ENCODE measurements at places on chromosomes 7 and 10.

- no peaks in the 10 kb centered on the region for H3K36me3 ChIP-seq
- H3K27me3 ChIP-seq, result peaks cover 27% of the 10 kb centered on the region
- no peak overlapping the region for H3K27ac ChIP-seq
- H3K4me3 ChIP-seq, result no peak overlapping the region
- DNase-seq, result no peak
- H3K4me1 ChIP-seq, result no peaks in the 10 kb centered on the region
Observed at GRCh38 chr7:141466151-141466904, 84.9 kb upstream of the AGK start.

- no peak overlapping the region for H3K4me3 ChIP-seq
- no peaks in the 10 kb centered on the region for H3K4me1 ChIP-seq
- H3K36me3 ChIP-seq, result no peaks in the 10 kb centered on the region
- H3K27me3 ChIP-seq, result peaks cover 2% of the 10 kb centered on the region
- no peak overlapping the region for H3K27ac ChIP-seq
Observed at GRCh38 chr7:3245077-3245476, 56.0 kb upstream of the SDK1 start.

DNA sequence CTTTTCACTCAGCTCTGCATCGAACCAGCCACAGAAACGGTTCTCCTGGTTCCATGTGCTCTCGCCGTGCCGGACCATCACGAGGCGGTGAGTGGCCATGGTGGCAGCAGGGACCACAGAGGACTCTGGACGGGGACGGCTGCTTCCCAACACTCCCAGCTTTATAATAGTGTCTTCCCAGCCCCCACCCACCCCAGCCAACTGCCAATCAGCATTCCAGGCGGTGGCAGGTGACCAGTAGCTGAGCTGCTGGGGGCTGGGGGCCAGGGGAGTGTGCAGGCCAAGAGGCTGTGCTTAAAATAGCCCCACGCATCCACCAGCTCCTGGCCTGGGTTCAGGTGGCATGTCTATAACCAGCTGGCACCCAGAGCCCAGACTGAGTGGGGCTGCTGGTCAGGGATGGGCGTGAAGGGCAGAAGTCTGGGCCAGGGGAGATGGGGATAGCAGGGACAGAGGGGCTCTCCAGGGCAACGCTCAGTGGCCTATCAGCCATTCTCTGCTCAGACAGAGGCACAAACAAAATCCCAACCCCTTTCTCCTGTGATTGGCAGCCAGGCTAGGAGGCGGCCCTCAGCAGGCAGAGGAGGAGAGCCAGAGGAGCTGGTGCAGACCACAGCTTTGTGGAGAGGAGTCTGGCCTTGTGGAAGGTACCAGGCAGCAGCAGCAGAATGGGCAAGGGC is at the start of gene PGAM2:
Gene PGAM2 (minus strand): TSS at position 137 of the 680 bp plus-strand sequence. CDS start 38 bp downstream, at position 99.
- peaks cover 21% of the 10 kb centered on the region for H3K36me3 ChIP-seq
- H3K27ac ChIP-seq, result no peak within 1 kb of the TSS
- H3K4me3 ChIP-seq, result no peak within 1 kb of the TSS
- no peaks in the 10 kb centered on the region for H3K27me3 ChIP-seq
- no peak for DNase-seq
- H3K4me1 ChIP-seq, result no peaks in the 10 kb centered on the region

- DNase-seq, result no peak
- no peaks in the 10 kb centered on the region for H3K27me3 ChIP-seq
- no peaks in the 10 kb centered on the region for H3K36me3 ChIP-seq
Observed at GRCh38 chr7:30805081-30805691, 34.0 kb downstream of the MINDY4 start.

DNA sequence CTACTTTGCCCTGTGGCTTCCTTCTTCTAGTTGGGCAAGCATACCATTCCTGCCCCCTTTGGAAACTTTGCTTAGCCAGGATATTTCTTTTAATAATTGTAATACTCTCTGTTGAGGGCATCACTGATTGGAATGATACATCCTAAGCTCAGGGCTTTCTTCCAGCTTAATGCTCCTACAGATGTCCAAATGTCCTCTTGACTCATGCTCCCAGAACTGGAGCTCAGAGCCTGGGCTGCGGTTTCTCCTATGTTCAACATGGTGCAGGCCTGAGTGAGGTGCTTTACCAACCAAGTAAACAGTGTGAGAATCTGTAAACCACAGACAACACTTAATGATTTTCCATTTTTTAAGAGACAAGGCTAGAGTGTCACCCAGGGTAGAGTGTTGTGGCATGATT is 108.6 kb downstream of the LRRC4 start:
- no peaks in the 10 kb centered on the region for H3K4me1 ChIP-seq
- DNase-seq, result no peak
- H3K36me3 ChIP-seq, result no peaks in the 10 kb centered on the region
- no peaks in the 10 kb centered on the region for H3K27me3 ChIP-seq

DNA sequence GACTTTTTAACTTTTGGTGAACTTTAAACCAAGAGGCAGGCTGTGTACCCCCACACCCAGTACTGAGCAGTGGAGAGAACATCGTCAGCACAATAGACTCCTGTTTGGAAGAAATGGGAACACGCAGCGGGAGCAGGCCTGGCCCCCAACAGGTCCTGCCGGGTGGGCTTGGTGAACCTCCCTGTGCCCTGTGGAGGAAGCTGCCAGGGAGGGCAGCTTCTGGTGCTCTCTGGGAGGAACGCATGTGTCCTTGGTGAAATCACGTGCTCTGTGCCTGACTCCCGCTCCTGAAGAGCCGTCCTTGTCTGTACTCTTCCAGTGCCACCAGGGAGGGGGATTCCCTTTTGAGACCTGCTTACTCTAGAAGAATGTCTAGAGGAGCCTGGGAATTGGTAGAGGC is 31.6 kb downstream of the CHAT start:
- H3K27ac ChIP-seq, result no peak overlapping the region
- H3K36me3 ChIP-seq, result no peaks in the 10 kb centered on the region

DNA sequence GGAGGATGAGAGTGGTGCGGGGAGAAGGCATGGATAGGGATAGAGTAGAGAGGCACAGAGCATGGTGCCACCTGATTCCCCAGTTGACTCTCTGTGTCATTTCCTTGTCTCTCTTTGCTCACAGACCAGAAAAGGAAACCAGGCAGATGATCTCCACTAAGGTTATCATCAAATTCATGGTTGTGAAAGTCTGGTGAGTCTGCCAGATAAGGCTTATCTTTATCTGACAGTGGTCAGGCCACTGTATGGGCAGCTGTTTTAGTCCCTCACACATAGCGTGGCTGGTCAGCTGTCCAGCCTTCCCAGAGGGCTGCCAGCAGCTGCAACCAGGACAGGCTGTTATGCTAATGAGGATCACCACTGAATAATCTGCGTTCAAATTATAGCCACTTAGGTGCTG is 99.0 kb downstream of the ADRA2A start:
- H3K27me3 ChIP-seq, result no peaks in the 10 kb centered on the region
- H3K4me3 ChIP-seq, result no peak overlapping the region
- no peak for DNase-seq

DNA sequence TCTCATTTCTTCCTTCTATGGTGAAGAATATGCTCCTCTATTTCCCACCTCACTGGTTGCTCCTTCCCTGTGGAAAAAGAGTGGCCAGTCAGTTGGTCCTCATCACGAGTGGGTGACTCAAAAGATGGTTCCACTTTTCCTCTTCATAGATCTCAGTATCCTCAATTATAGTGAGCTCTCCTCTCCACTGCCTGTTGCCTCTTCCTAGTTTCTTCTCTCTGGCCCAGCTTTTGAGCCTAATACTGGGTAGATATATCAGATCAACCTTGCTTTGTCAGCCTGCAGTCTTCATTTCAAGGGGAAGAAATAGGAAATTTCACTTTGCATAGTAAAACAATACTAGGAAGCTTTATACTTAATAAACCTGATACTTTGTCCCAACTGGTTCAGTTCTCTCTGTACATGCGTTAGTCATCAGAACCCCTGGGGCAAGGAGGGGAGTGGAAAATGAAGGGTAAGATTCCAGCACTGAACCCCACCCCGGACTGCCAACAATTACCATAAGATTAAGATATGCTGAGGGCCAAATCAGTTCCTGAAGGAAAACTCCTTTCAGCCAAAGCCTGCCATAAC is 15.5 kb upstream of the WNT16 start:
- no peaks in the 10 kb centered on the region for H3K27me3 ChIP-seq
- no peaks in the 10 kb centered on the region for H3K4me1 ChIP-seq
- no peak for DNase-seq
- H3K27ac ChIP-seq, result no peak overlapping the region
- no peaks in the 10 kb centered on the region for H3K36me3 ChIP-seq
- H3K4me3 ChIP-seq, result no peak overlapping the region

GRCh38 chr7:18445483-18445882 is 50.1 kb upstream of the HDAC9 start:
- no peaks in the 10 kb centered on the region for H3K27me3 ChIP-seq
- H3K36me3 ChIP-seq, result no peaks in the 10 kb centered on the region
- H3K4me1 ChIP-seq, result no peaks in the 10 kb centered on the region
- H3K27ac ChIP-seq, result no peak overlapping the region

DNA sequence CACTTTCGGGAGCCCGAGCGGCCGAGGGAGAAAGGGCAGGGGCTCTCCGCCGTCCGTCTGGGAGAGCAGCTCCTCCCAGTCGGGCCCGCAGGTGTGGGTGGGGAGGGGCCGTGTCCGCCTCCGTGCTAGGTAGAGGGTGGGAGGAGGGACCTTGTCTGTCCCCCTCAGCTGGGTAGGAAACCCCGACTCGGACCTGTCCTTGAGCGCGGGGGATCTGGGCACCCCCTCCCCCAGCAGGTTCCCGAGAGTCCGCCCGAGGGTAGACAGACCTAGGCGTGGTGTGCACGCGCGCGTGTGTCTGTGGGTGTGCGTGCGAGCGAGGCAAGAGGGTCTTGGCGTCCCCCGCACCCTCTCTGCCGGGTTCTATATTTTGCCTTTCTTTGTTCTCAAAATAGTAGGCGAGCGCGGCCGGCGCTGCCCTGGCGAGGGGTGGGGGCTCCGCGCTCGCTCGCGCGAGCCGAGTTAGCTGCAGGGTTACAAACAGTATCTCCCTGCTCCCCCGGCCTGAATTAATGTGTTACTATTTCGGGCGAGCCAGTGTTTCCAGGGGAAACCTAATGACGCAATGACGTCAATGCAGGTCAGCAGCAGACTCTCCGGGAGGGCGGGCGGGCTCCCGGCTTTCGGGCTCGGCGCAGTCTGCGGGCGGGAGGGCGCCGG is 73.9 kb upstream of the LEP start:
- no peaks in the 10 kb centered on the region for H3K36me3 ChIP-seq
- H3K27me3 ChIP-seq, result no peaks in the 10 kb centered on the region
- no peaks in the 10 kb centered on the region for H3K4me1 ChIP-seq
- no peak overlapping the region for H3K27ac ChIP-seq

DNA sequence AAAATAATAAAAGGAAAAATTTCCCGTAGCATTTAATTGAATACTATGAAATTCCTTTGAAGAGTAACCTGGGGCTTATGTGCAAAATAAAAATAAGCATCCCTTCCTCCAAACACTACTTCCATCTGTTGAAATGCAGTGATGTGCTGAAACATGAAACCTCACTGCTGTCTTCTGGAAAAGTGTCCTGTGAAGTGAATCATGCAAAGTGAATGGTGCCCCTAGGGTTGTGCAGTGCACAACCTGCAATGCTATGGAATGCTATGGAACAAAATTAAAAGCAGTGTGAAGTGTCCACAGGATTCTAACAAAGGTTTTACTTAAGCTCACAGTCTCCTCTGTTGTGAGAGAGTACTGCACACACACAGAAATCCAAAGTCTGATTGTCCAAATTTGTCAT is 480.9 kb downstream of the ETV1 start:
- no peak overlapping the region for H3K4me3 ChIP-seq
- no peaks in the 10 kb centered on the region for H3K36me3 ChIP-seq
- no peaks in the 10 kb centered on the region for H3K27me3 ChIP-seq
- no peak for DNase-seq

DNA sequence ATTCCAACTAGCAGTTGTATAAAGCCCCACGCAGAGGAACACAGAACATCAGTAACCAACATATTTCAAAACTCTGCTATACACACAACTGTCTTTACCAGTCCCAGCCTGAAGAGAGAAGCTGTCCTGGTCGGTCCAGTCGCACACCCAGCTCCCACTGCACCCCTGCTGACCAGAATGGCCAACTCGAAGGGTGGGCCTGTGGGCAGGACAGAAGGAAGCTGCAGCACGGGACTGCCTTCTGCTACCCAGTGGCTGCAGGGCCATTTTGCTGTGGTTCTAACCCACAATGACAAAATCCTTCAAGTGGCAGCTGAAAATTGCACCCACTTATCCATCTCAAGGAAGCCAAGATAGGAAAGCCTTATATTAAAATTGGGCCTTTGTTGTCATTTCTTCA is 48.2 kb downstream of the GSDME start:
- no peak overlapping the region for H3K27ac ChIP-seq
- no peaks in the 10 kb centered on the region for H3K4me1 ChIP-seq
- no peak overlapping the region for H3K4me3 ChIP-seq

- H3K4me1 ChIP-seq, result no peaks in the 10 kb centered on the region
- no peak overlapping the region for H3K27ac ChIP-seq
- H3K36me3 ChIP-seq, result no peaks in the 10 kb centered on the region
- no peak for DNase-seq
- H3K27me3 ChIP-seq, result no peaks in the 10 kb centered on the region
Observed at GRCh38 chr10:109784236-109784635, 139.1 kb downstream of the XPNPEP1 start.

DNA sequence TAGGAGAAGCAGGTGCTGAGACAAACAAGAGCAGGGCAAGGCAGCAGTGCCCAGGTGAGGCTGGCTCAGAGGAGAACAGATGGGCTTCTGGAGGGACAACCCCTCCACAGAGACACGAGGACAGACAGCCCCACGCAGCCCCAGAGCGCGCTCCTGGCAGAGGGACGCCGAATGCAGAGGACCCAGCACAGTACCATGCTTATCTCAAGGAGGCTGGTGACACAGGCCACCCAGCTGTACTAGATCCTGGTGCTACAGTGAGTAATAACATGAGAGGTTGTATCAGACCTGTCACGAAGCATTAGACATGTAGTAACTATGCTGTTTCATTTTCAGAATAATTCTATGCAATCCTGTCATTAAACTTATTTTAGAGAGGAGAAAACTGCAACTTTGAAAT is 60.4 kb upstream of the NCAPG2 start:
- no peak overlapping the region for H3K4me3 ChIP-seq
- no peak for DNase-seq
- no peaks in the 10 kb centered on the region for H3K27me3 ChIP-seq
- H3K27ac ChIP-seq, result no peak overlapping the region
- H3K4me1 ChIP-seq, result no peaks in the 10 kb centered on the region
- peaks cover 87% of the 10 kb centered on the region for H3K36me3 ChIP-seq

DNA sequence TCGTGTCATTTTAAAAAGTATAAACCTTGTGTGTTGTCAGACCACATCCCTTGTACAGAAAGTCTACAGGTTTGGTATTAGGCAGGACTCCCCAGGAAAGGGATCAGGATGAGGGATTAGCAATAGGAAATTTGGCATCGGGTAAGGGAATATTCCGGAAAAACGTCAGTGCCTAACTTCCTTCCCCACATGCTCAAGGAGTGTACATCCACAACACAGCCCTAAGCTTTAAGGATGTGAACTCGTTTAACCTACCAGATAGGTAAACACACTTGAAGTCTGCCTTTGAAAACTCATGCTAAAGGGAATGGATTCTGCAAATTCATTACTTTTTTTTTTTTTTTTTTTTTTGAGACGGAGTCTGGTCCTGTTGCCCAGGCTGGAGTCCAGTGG is 194.9 kb downstream of the SKIDA1 start:
- no peak for DNase-seq
- H3K4me1 ChIP-seq, result no peaks in the 10 kb centered on the region
- H3K27ac ChIP-seq, result no peak overlapping the region
- no peaks in the 10 kb centered on the region for H3K27me3 ChIP-seq
- H3K4me3 ChIP-seq, result no peak overlapping the region
- H3K36me3 ChIP-seq, result no peaks in the 10 kb centered on the region

GRCh38 chr10:104642658-104643302 is 1.7 kb downstream of the SORCS3 start:
- H3K36me3 ChIP-seq, result no peaks in the 10 kb centered on the region
- no peaks in the 10 kb centered on the region for H3K27me3 ChIP-seq
- no peak for DNase-seq
- no peaks in the 10 kb centered on the region for H3K4me1 ChIP-seq
- no peak overlapping the region for H3K27ac ChIP-seq
